ENCODE measurements at places on chromosomes 4 and X.

- DNase-seq = no peak
- no peaks in the 10 kb centered on the region for H3K27me3 ChIP-seq
- no peaks in the 10 kb centered on the region for H3K4me1 ChIP-seq
- no peak overlapping the region for H3K27ac ChIP-seq
- no peak overlapping the region for H3K4me3 ChIP-seq
- H3K36me3 ChIP-seq = no peaks in the 10 kb centered on the region
Measured at GRCh38 chrX:152912106-152912505, 14.2 kb downstream of the ZNF185 start.

- H3K36me3 ChIP-seq = no peaks in the 10 kb centered on the region
- H3K4me1 ChIP-seq = no peaks in the 10 kb centered on the region
- no peak overlapping the region for H3K4me3 ChIP-seq
- H3K27me3 ChIP-seq = no peaks in the 10 kb centered on the region
- no peak overlapping the region for H3K27ac ChIP-seq
- no peak for DNase-seq
Measured at GRCh38 chr4:87884976-87885549, 52.3 kb downstream of the MEPE start.

DNA sequence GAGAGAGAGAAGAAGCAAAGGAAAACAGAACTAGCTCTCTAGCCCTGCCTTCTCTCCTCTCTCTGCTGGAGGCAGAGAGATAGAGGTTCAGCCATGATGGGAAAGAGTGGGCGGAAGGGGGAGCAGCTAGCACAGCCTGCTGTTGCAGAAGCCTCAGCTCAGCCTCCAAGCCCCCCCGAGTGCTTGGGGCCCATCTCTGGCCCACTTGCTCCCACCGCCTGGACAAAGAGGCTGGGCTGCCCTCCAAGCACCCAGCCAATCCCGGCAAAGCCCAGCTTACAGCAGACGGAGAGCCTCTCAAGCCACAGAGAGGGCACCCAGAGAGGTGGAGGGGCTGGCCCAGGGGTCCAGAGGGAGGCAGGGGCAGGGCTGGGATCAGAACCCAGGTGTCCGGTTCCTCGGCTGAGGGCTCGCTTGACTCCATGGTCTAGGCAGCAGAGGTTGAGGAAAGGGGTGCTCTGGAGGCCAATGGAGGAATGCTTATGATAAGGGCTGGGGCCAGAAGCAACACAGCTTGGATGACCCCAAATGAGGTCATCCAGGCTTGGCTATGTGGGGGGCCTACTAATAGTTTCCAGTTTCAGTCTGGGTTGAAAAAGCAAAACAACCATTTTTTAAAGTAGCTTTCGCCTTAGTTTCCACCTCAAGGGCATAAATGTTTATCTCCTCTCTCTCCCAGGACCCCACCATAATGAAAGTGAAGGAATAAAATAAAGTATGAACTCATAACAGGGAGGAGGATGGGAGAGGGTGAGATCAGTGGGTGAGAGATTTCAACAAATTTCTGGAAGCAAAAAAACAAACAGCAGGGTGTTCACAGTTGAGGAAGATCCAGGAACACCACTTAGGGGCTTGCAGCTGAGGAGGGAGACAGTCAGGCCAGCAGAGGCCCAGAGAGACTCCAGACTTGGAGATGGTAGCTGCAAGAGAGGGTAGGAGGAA, 24.9 kb upstream of the IQSEC2 start:
- H3K27me3 ChIP-seq = no peaks in the 10 kb centered on the region
- no peak overlapping the region for H3K4me3 ChIP-seq
- no peaks in the 10 kb centered on the region for H3K4me1 ChIP-seq
- H3K27ac ChIP-seq = no peak overlapping the region

- H3K4me1 ChIP-seq = no peaks in the 10 kb centered on the region
- H3K27ac ChIP-seq = no peak overlapping the region
- H3K36me3 ChIP-seq = no peaks in the 10 kb centered on the region
- no peak for DNase-seq
- no peak overlapping the region for H3K4me3 ChIP-seq
- H3K27me3 ChIP-seq = no peaks in the 10 kb centered on the region
Measured at GRCh38 chrX:15786915-15787314, 3.4 kb upstream of the ZRSR2 start.

- no peaks in the 10 kb centered on the region for H3K36me3 ChIP-seq
- H3K4me1 ChIP-seq = peaks cover 30% of the 10 kb centered on the region
- no peaks in the 10 kb centered on the region for H3K27me3 ChIP-seq
Measured at GRCh38 chr4:142404191-142404611, 441.9 kb downstream of the INPP4B start.

- peaks cover 19% of the 10 kb centered on the region for H3K27me3 ChIP-seq
- H3K4me1 ChIP-seq = peaks cover 19% of the 10 kb centered on the region
- no peaks in the 10 kb centered on the region for H3K36me3 ChIP-seq
- no peak overlapping the region for H3K27ac ChIP-seq
- DNase-seq = no peak
Measured at GRCh38 chrX:28127662-28128061, 146.4 kb upstream of the DCAF8L1 start.

- H3K27ac ChIP-seq = peak overlapping the region; percentile 64
- peaks cover 25% of the 10 kb centered on the region for H3K4me1 ChIP-seq
- H3K4me3 ChIP-seq = no peak overlapping the region
- H3K36me3 ChIP-seq = no peaks in the 10 kb centered on the region
- H3K27me3 ChIP-seq = no peaks in the 10 kb centered on the region
- peak; percentile 26 for DNase-seq
Measured at GRCh38 chr4:98491899-98492559, 166.4 kb downstream of the TSPAN5 start.

DNA sequence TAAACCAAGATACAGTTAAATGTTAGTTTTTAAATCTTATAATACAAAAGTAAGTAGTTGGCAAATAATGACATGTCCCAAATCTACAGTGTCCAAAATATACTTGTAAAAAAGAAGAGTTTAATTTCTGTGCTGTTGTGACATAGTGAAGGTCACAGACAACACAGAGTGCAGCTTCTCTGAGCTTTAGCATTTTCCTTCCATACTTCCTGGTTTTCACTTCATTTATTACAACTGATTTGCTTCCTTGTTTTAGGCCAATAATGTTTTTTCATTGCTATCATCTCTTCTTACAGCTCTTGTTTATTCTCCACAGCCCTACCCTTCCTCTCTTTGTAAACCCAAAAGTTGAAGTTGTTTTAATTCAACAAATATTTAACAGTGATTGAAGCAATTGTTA, 132.4 kb upstream of the TET2 start:
- no peaks in the 10 kb centered on the region for H3K4me1 ChIP-seq
- no peak overlapping the region for H3K4me3 ChIP-seq
- no peak overlapping the region for H3K27ac ChIP-seq
- H3K27me3 ChIP-seq = no peaks in the 10 kb centered on the region
- no peaks in the 10 kb centered on the region for H3K36me3 ChIP-seq

DNA sequence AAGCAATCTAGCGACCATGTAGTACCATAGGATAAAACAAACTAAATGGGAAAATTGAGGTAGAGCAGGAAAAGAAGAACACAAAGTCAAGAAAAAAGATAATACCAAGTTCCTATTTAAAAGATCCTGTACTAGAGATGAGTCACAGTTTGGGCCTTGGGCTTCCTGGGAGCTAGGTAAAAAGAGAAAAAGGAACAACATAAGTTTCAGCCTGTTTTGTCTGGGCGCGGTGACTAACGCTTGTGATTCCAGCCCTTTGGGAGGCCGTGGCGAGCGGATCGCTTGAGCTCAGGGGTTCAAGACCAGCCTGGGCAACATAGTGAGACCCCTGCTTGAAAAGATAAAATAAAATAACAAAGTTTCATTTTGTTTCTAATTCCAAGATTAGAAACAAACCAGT, 14.0 kb upstream of the TMEM156 start:
- peak overlapping the region; percentile 82 for H3K4me3 ChIP-seq
- no peak overlapping the region for H3K27ac ChIP-seq
- no peaks in the 10 kb centered on the region for H3K36me3 ChIP-seq
- DNase-seq = no peak
- H3K27me3 ChIP-seq = no peaks in the 10 kb centered on the region
- H3K4me1 ChIP-seq = peaks cover 25% of the 10 kb centered on the region

DNA sequence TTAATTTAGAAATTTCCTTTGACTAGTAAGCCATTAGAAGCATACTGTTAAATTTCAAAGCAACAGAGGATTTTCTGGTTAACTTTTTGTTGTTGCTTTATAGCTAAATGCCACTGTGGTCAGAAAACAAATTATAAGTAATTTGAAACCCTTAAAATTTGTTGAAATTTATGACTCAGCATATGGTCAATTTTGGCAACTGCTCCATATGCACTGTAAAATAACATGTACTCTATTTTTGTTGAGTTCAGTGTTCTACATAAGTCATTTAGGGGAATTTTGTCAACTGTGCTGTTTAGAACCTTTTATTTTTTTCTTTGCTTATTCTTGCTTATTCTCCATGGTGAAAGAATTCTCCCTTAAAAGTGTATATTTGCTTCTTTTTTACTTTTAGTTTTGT, 28.6 kb downstream of the SCLT1 start:
- H3K27ac ChIP-seq = no peak overlapping the region
- H3K36me3 ChIP-seq = peaks cover 16% of the 10 kb centered on the region
- DNase-seq = no peak
- no peak overlapping the region for H3K4me3 ChIP-seq
- H3K27me3 ChIP-seq = no peaks in the 10 kb centered on the region

DNA sequence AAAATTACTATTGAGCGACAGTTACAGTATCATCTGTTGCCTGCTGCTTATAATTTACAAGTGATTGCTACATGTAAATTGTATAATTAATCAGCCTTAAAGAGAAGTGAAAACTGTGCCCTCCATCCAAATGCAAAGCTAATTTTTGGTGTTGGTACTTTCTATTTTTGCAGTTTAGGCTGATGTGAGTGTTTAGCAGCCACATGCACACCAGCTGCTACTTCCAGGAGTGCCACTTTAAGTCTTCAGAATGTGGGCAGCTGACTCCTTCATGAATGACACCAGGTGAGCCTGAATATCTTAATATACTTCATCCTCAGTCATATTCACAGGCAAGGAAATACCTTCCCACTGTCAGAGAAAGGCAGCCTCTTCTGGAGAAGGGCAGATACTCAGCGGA, 149.8 kb upstream of the RASGEF1B start:
- no peak overlapping the region for H3K4me3 ChIP-seq
- no peaks in the 10 kb centered on the region for H3K4me1 ChIP-seq
- no peak for DNase-seq
- H3K27me3 ChIP-seq = no peaks in the 10 kb centered on the region
- H3K27ac ChIP-seq = no peak overlapping the region

DNA sequence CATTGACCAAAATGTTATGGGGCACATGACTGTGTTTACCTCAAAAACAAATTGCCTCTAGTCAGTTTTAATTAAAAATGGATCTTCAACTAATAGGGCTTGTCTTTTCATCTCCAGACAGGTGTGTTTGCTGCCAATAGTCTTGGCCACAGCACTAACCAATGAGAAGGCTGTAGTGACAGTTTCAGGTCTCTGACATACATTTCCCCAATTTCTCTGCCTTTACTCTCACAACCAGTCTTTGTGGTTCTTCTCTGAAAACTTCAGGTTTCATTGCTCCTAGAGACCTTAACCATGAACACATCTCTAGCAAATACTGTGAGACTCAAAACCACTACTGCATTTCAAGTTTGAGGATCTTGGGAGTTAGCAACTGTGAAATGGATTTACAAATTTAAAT, 3.5 kb upstream of the EDNRA start:
- no peaks in the 10 kb centered on the region for H3K36me3 ChIP-seq
- no peak overlapping the region for H3K27ac ChIP-seq
- no peak for DNase-seq
- H3K27me3 ChIP-seq = peaks cover 35% of the 10 kb centered on the region

GRCh38 chr4:38365748-38366310, 298.2 kb upstream of the KLF3 start:
- no peaks in the 10 kb centered on the region for H3K27me3 ChIP-seq
- DNase-seq = no peak
- H3K4me3 ChIP-seq = no peak overlapping the region
- no peaks in the 10 kb centered on the region for H3K4me1 ChIP-seq

DNA sequence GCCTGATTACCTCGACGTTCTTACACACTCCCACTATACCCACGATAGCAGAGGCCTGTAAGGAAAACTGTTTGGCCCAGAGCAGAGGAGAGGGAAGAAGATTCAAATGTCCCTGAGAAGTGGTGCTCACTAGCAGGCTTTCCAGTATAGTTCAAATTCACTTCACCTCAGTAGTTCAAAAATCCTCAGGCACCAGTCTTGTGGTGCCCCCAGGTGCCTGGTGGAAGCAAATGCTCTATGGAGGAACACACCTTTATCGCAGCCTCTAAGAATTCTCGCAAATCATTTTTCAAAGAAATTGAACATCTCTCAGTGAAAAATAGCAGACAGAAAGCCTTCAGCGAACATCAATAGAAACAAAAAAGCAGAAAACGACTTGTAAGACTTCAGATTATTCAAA, 12.2 kb upstream of the MTMR1 start:
- H3K4me1 ChIP-seq = no peaks in the 10 kb centered on the region
- H3K27me3 ChIP-seq = no peaks in the 10 kb centered on the region
- no peak overlapping the region for H3K4me3 ChIP-seq
- peak; percentile 34 for DNase-seq

GRCh38 chr4:121070696-121071639, 1.4 kb downstream of the NDNF start:
- no peaks in the 10 kb centered on the region for H3K36me3 ChIP-seq
- peaks cover 7% of the 10 kb centered on the region for H3K4me1 ChIP-seq

DNA sequence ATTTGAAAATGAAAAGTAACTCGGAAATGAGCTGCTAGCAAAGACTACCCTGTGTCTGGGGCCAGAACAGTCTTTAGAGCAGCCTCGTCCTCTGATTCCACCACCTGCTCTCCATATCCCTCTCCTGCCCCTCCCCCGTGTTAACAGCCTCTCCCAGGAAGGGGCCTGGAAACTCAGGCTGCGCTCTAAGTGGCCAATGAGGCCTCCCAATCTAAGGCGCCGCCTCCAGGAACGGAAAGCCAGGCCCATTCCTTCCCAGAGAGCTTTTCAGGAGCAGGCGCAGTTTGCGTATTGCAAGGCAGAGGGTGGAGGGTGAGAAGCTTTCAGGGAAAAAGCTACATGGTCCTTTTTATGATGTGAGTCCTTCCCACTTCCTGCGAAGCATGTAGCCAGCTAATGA, 31.2 kb downstream of the RS1 start:
- H3K27ac ChIP-seq = no peak overlapping the region
- DNase-seq = peak; percentile 77
- peaks cover 5% of the 10 kb centered on the region for H3K4me1 ChIP-seq

DNA sequence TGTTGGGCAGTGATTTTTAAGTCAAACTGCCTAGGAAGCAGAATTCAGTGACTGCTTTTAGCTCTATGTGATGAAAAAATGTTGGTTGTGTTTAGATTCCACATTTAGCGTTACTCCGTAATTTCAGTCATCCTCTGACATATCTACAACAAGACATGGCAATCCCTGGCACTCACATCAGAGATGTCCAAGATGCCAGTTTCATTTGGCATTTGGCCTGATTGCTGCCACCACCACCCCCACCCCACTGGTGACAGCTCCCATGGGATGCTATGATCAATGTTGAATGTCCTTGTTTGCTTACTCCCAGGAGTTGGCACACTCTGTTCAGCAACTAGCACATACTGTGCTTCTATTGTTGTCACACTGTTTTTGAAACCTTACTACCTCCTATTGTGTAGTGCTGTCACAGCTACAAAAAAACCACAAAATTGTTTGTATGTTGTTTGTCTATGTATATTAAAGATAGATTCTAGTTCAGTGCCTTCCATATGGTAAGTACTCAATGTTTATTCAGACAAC, 101.4 kb downstream of the AWAT2 start:
- no peaks in the 10 kb centered on the region for H3K4me1 ChIP-seq
- no peaks in the 10 kb centered on the region for H3K27me3 ChIP-seq
- no peak for DNase-seq
- H3K4me3 ChIP-seq = no peak overlapping the region
- no peak overlapping the region for H3K27ac ChIP-seq

Data from neural progenitor cell (in vitro differentiated cells).